ENCODE measurements at places on chromosomes 3 and 15. TPM values are rescaled to one million over a fixed set of nuclear protein-coding genes. Genes with fewer than 3 reads are reported as not detected.
A peak's percentile ranks its signal among the peaks of the same experiment; 100 is the strongest.

GRCh38 chr3:39705351-39705900, 104.0 kb upstream of the MYRIP start:
- H3K4me1 ChIP-seq, result no peaks in the 10 kb centered on the region
- H3K4me3 ChIP-seq, result no peak overlapping the region
- H3K36me3 ChIP-seq, result no peaks in the 10 kb centered on the region
- H3K27me3 ChIP-seq, result no peaks in the 10 kb centered on the region
- H3K27ac ChIP-seq, result no peak overlapping the region

- no peak overlapping the region for H3K27ac ChIP-seq
- no peaks in the 10 kb centered on the region for H3K4me1 ChIP-seq
- no peak for DNase-seq
- no peak overlapping the region for H3K4me3 ChIP-seq
- no peaks in the 10 kb centered on the region for H3K27me3 ChIP-seq
- H3K36me3 ChIP-seq, result no peaks in the 10 kb centered on the region
Measured at GRCh38 chr3:8712908-8713255, 20.7 kb upstream of the CAV3 start.

GRCh38 chr3:147890114-147890513, 480.9 kb downstream of the ZIC1 start:
- H3K4me1 ChIP-seq, result no peaks in the 10 kb centered on the region
- H3K36me3 ChIP-seq, result no peaks in the 10 kb centered on the region
- DNase-seq, result no peak
- H3K27me3 ChIP-seq, result no peaks in the 10 kb centered on the region
- no peak overlapping the region for H3K27ac ChIP-seq

GRCh38 chr3:48739955-48740823, 23.2 kb upstream of the IP6K2 start:
- H3K4me1 ChIP-seq, result peaks cover 6% of the 10 kb centered on the region
- no peaks in the 10 kb centered on the region for H3K27me3 ChIP-seq
- no peak overlapping the region for H3K27ac ChIP-seq
- no peak overlapping the region for H3K4me3 ChIP-seq
- DNase-seq, result peak; percentile 48

- H3K36me3 ChIP-seq, result peaks cover 2% of the 10 kb centered on the region
- no peak overlapping the region for H3K27ac ChIP-seq
- H3K4me3 ChIP-seq, result no peak overlapping the region
- H3K4me1 ChIP-seq, result no peaks in the 10 kb centered on the region
- H3K27me3 ChIP-seq, result no peaks in the 10 kb centered on the region
Measured at GRCh38 chr3:177013681-177014280, 183.5 kb downstream of the TBL1XR1 start.

INSYN1 gene
- total RNA-seq, result not detected

- no peak overlapping the region for H3K4me3 ChIP-seq
- H3K27ac ChIP-seq, result no peak overlapping the region
- no peak for DNase-seq
- no peaks in the 10 kb centered on the region for H3K4me1 ChIP-seq
Measured at GRCh38 chr3:20958161-20958560, 772.2 kb upstream of the SGO1 start.

TRPM1 gene
- not detected for total RNA-seq

DNA sequence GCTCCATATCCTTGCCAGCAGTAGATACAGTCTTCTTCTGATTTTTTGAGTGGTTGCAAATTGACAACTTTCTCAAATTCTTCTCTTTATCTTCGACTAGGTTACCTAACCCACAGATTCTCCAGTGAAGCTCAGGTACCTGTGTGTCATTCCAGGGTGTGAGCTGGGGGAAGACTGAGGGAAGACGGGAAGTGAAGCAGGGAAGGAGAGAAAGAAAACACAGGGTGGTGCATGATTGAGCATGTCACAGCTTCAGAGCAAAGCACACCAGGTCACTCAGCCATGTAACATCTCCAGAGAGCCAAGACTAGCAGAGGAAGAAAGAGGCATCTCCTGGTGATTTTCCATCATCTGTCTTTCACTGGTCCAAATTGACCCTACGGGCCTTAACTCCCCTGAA, 67.2 kb downstream of the LSM3 start:
- H3K27me3 ChIP-seq, result no peaks in the 10 kb centered on the region
- DNase-seq, result no peak
- no peaks in the 10 kb centered on the region for H3K4me1 ChIP-seq
- no peaks in the 10 kb centered on the region for H3K36me3 ChIP-seq

DNA sequence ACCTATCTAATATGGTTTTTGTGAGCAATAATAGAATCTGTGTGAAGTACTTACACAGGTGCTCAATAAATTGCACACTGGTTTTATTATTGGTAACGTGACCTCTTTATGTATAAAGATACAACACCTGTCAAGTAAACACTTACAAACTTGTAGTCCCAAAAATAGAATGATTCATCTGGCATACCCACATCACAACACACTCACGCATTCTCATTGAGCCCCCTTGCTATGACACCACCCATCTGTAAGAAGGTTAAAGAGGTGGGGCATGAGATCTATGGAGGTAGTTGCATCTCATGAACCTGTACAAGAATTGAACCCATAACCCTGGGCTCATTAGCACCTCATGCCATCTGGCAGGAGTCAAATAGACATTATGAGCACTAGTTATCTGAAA, 134.9 kb upstream of the THBS1 start:
- H3K27ac ChIP-seq, result no peak overlapping the region
- H3K4me3 ChIP-seq, result no peak overlapping the region
- DNase-seq, result no peak

DNA sequence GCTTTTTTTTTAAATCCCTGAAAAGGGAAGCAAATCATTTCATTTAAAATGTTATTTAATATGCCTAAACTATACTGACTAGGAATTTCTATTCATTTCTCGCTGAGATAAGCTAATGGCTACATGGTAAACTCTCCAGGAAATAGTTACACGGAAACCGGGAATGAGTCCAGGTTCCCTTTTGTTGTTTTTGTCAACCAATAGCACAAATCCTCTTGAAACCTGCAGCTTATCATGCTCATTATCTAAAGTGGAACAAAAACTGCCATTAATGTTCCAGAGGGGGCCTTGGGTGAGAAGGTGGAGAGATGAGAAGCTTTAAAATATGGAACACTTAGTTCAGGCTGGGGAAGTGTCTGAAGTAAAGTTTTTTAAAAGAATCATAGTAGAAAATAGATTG, 113.5 kb upstream of the ALCAM start:
- H3K36me3 ChIP-seq, result no peaks in the 10 kb centered on the region
- no peaks in the 10 kb centered on the region for H3K27me3 ChIP-seq
- H3K4me1 ChIP-seq, result no peaks in the 10 kb centered on the region
- no peak overlapping the region for H3K4me3 ChIP-seq

DNA sequence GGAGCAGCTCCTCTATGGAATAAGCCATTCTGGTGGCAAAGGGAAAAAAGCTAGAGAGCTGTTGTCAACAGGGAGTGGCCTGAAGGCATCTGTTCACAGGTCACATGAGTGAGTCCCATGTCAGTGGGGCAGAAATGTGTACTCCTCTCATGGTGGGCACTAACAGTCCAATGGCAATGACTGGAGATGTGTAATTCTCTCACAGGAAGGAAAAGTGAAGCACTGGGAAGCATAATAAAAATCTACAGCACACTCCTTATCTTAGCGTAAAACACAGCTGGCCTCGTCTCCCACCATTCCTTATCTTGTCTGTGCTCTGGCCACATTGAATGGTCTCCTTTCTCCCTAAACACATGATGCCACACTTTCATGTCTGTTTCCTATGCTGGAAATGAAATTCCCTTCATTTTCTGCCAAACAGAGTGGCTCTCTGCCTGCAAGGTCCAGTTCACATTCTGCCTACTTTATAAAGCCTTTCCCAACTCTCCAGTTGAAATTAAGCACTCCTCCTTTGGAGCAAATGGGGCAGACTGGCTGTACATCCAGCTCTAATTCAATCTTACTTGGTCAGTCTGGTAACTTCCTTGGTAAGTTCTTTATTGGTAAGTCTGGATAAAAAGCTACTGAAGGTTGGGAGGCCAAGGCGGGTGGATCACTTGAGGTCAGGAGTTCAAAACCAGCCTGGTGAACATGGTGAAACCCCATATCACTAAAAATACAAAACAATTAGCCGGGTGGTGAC, 139.8 kb downstream of the RPL22L1 start:
- DNase-seq, result no peak
- no peak overlapping the region for H3K27ac ChIP-seq
- H3K4me1 ChIP-seq, result no peaks in the 10 kb centered on the region
- H3K4me3 ChIP-seq, result no peak overlapping the region
- H3K36me3 ChIP-seq, result no peaks in the 10 kb centered on the region

TRANK1 gene
- 158 TPM for total RNA-seq

DNA sequence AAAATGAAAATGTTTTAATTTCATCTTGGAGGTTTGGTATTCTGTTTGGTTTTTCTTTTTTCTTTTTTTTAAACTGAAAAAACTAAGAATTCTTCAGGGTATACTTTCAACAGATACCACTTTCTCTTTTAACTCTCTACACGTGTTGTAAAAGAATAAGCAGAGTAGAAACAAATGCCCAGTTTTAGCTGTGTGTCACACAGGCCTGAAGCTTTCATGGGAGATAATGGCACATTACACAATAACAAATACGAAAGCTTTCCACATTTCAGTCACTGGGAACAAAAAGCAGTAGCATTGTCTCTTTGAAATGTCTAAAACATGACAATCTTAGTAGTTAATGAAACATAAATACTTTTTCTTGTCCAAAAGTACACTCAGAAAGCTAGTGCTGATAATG, 818.5 kb downstream of the TBL1XR1 start:
- no peak overlapping the region for H3K4me3 ChIP-seq
- no peaks in the 10 kb centered on the region for H3K27me3 ChIP-seq
- no peak overlapping the region for H3K27ac ChIP-seq
- DNase-seq, result no peak
- H3K36me3 ChIP-seq, result no peaks in the 10 kb centered on the region

GRCh38 chr3:158267015-158267414, 157.1 kb downstream of the RSRC1 start:
- H3K4me3 ChIP-seq, result no peak overlapping the region
- H3K27ac ChIP-seq, result no peak overlapping the region
- DNase-seq, result no peak
- H3K4me1 ChIP-seq, result no peaks in the 10 kb centered on the region
- H3K27me3 ChIP-seq, result no peaks in the 10 kb centered on the region

- H3K4me3 ChIP-seq, result peak overlapping the region; percentile 15
- no peaks in the 10 kb centered on the region for H3K27me3 ChIP-seq
- H3K27ac ChIP-seq, result no peak overlapping the region
- peaks cover 2% of the 10 kb centered on the region for H3K4me1 ChIP-seq
- no peak for DNase-seq
Measured at GRCh38 chr3:115100806-115101205, 46.3 kb downstream of the ZBTB20 start.

DNA sequence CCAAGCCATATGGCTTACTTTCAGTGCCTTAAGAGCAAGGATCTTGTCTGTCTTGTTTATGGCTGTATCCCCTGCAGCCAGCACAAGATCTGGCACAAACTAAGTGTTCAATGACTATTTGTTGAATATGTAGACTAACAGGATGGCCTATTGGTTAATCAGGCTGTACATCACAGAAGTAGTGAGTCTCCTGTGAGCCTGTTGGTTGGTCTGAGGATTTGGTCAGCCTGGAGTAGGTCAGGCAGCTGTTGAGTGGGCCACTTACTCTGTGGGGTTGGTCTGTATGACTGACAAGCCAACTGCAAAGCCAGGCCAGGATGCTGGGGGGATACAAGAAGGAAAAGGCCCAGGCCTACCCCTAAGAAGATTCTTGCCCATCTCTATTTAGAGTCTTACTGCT, 33.4 kb upstream of the CILP start:
- no peaks in the 10 kb centered on the region for H3K27me3 ChIP-seq
- peaks cover 4% of the 10 kb centered on the region for H3K36me3 ChIP-seq

DNA sequence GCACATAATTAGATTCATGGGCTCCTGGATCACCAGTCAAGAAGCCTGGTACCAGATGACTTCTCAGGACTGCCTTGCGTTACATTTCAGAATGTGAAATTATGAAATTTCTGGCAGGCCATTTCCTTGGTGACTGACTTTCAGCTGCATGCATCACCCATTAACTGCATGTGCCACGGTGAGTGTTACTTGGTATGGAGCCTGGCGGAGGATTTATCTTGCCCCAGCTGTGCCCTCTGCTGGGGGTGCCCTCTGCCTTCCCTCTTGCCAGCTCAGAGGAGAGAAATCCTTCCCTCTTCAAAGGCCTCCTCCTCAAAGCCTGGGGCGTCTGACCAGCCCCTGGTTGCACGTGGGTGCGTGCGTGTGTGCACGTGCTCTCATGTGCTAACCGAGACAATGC, 57.7 kb upstream of the CTSH start:
- no peaks in the 10 kb centered on the region for H3K36me3 ChIP-seq
- peaks cover 18% of the 10 kb centered on the region for H3K4me1 ChIP-seq
- H3K4me3 ChIP-seq, result no peak overlapping the region

COL8A1 gene
- not detected for total RNA-seq

PRRT3 gene
- 2.2 TPM for total RNA-seq

DNA sequence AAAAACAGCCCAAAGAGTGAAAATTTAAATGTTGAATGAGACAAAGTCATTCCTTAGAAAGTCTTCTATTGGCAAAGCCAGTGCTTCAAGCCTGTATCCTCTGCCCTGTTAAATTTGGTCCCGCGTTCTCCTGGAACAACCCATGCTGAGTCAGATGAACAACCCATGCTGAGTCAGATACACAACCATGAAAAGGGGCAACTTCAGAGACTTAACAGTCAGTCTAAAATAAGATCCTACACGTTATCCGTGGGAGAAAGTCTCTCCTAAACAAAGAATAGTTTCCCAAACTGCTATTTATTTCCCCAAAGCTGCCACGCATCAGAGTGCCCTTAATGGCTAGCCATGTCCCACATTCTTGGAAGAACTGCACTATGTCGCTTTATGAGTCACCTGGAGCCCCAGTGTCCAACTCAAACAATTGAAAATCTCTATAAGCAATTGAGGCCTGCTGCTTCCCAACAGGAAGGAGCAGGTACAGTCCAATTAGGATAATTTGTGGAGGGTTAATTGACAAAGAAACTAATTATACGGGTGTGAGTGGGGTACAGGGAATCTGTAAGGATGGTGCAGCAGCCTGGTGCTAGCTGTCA, 66.1 kb downstream of the WHAMM start:
- no peaks in the 10 kb centered on the region for H3K27me3 ChIP-seq
- peaks cover 4% of the 10 kb centered on the region for H3K4me1 ChIP-seq
- no peak overlapping the region for H3K27ac ChIP-seq
- no peak for DNase-seq
- H3K4me3 ChIP-seq, result no peak overlapping the region

- no peaks in the 10 kb centered on the region for H3K4me1 ChIP-seq
- no peak overlapping the region for H3K4me3 ChIP-seq
- no peak overlapping the region for H3K27ac ChIP-seq
- no peaks in the 10 kb centered on the region for H3K27me3 ChIP-seq
- DNase-seq, result no peak
- peaks cover 9% of the 10 kb centered on the region for H3K36me3 ChIP-seq
Measured at GRCh38 chr15:48785195-48785594, 25.7 kb downstream of the CEP152 start.

- no peaks in the 10 kb centered on the region for H3K36me3 ChIP-seq
- DNase-seq, result no peak
Measured at GRCh38 chr3:162933656-162934055, 1437.0 kb downstream of the OTOL1 start.
